Hepatocyte (in vitro differentiated cells): ENCODE measurements at places on chromosomes 3 and 15. TPM values are rescaled to one million over a fixed set of nuclear protein-coding genes. Genes with fewer than 3 reads are reported as not detected.

RNU6-1 gene
- polyA plus RNA-seq: not detected in 2 replicates

DNA sequence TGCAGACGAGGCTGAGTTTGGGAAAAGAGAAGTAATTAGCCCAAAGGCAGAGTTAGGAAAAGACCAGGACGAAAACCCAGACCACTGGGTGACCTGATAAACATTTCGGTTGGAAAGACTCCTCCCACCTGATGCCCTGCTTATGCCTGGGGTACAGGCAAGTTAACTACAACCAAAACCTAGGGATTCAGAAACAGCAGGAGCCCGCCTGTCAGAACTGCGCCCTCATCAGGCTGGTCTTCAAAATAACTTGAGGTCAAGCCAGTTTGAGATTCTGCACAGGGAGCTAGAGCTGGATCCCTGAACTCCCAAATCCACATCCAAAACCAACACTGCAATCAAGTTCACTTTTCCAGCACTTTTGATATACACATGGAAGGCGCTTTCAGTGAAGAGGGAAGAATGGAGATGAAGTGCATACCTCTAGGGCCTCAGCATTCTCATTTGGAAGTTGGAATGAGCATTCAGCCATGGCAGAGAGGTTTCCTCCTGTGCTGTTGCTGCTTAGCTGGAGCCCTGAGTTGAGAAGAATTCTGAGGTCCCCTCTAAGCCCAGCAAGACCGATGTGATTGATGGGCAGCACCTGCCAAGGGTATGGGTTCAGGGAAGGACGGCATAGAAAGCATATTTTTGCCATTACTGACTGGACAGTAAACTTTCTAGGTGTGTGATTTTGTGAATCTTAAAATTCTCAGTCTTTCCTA lies 11.6 kb downstream of the TSEN2 start:
- no peak overlapping the region for H3K27ac ChIP-seq
- no peak for DNase-seq
- no peaks in the 10 kb centered on the region for H3K4me1 ChIP-seq
- H3K27me3 ChIP-seq: no peaks in the 10 kb centered on the region

PAQR5 gene
- polyA plus RNA-seq: 2.8 and 4.7 TPM in 2 replicates

- no peak for DNase-seq
- H3K27me3 ChIP-seq: no peaks in the 10 kb centered on the region
- H3K27ac ChIP-seq: no peak overlapping the region
Observed at GRCh38 chr15:96701443-96701842, 370.9 kb downstream of the NR2F2 start.

KNG1 gene
- polyA plus RNA-seq: 32.3 and 57.4 TPM in 2 replicates

GRCh38 chr3:67325231-67325630 lies 327.1 kb downstream of the KBTBD8 start:
- H3K4me3 ChIP-seq: no peak overlapping the region
- H3K27ac ChIP-seq: no peak overlapping the region
- H3K36me3 ChIP-seq: no peaks in the 10 kb centered on the region
- H3K27me3 ChIP-seq: no peaks in the 10 kb centered on the region
- DNase-seq: no peak
- no peaks in the 10 kb centered on the region for H3K4me1 ChIP-seq

DNA sequence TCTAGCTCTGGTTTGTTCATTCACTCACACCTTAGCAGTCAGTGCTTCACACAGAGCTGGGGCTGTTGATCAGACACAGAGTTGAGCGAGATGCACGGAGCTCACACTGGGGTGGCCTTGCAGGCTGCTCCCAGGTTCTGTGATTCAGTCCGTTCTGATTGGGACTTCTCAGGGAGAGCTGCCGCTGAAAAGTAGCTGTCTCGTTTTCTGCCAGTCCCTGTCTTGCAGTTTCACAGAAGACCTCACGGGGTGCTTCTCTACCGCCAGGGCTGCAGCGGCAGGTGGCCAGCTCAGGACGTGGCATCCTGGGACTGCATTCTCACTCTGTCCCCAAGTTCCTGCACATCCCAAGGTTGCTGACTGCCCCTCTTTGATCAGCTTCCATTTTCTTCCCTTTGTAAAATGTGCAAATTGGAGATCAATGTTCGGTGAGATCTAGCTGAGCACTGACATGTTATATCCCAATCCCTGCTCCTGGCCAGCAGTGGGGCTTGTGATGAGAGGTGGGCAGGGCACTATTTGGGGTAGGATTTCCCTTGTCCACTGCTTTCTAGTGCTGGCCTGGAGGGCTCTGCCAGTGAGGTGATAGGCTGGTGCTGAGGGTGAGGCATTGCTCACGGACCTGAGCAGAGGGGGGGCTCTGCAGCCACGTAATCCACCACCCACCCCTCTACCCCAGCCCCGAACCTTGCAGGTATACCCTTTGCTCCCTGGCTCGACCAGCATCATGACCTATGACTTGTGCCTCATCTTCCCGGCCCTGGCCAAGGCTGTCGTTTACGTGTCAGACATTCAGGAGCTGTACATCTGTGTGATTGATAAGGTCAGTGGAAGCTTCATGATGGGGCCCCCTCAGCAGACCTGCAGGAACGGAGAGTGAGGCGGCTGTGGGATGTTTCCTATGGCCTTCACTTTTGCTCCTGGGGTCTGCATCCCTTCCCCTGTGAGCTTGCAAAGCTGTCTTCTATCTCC lies 5.3 kb upstream of the TXNRD3 start:
- no peaks in the 10 kb centered on the region for H3K4me1 ChIP-seq
- peak; percentile 35 for DNase-seq
- no peak overlapping the region for H3K4me3 ChIP-seq
- H3K36me3 ChIP-seq: no peaks in the 10 kb centered on the region
- no peaks in the 10 kb centered on the region for H3K27me3 ChIP-seq

- no peak overlapping the region for H3K4me3 ChIP-seq
- no peak for DNase-seq
Observed at GRCh38 chr3:66001626-66002025, 37.1 kb downstream of the MAGI1 start.

DNA sequence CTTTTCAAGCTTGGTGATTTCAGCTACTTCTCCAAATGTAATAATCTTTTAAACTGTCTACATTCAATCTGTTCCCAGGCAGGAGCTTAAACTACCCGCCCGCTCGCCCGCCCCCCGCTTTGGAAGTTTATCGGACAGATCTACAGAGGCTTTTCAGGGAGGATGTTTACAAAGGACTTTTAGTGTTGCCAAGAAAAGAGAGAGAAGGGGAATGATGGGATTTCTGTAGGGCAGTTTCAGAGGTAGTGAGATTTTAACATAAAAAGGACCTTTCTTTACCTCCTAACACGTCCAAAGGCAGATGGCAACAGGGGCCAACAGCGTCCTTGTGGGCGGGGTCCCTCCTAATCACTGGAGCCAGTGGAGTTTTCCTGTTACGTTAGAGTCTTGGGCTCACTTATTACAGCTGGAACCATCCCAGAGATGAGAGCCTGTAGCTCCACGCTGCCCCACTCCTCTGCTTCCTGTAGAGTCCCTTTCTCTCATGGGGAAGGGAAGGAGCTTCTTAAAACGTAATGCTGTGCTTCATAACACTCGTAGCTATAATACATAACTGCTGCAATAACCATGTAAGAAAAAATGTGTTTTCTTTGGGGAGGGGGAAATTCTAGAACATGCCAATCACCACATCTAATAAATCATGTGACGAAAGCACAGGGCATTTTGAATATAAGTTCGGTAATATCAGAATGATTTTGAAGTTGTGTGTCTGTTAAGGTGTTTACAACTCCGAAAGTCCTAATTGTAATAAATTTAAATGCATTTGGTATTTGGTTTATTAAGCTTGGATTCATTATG lies 30.9 kb downstream of the HES1 start:
- peak; percentile 63 for DNase-seq
- H3K4me1 ChIP-seq: peaks cover 29% of the 10 kb centered on the region
- no peaks in the 10 kb centered on the region for H3K27me3 ChIP-seq

MOBP gene
- polyA plus RNA-seq: 0.17 TPM in 1 of 2 replicates, not detected in the other

ADAMTS7 gene
- 12.1 and 13.4 TPM in 2 replicates for polyA plus RNA-seq

DNA sequence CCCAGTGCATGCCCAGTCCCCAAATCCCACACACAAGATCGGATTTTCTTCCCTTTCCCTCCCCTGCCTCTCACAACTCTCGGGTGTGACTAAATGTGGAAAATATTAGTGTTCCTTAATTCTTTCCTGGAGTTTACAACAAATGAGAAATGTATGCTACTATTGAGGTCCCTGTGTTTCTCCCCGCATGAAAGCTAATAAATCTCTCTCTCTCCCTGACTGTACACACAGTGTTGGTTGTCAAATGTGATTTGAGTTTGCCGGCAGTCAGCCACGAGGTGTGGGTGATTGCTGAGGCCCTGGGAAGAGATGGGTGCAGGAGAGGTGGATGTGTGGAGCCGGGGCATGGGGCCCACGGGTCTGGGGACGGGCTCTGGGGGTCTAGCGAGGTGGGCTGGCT lies 161.4 kb upstream of the IQSEC1 start:
- no peak for DNase-seq
- H3K4me1 ChIP-seq: no peaks in the 10 kb centered on the region
- no peak overlapping the region for H3K27ac ChIP-seq
- H3K36me3 ChIP-seq: no peaks in the 10 kb centered on the region
- H3K27me3 ChIP-seq: peaks cover 7% of the 10 kb centered on the region

GOLGA6A gene
- not detected in 2 replicates for polyA plus RNA-seq

SLC6A1 gene
- 1.7 and 3.6 TPM in 2 replicates for polyA plus RNA-seq

DNA sequence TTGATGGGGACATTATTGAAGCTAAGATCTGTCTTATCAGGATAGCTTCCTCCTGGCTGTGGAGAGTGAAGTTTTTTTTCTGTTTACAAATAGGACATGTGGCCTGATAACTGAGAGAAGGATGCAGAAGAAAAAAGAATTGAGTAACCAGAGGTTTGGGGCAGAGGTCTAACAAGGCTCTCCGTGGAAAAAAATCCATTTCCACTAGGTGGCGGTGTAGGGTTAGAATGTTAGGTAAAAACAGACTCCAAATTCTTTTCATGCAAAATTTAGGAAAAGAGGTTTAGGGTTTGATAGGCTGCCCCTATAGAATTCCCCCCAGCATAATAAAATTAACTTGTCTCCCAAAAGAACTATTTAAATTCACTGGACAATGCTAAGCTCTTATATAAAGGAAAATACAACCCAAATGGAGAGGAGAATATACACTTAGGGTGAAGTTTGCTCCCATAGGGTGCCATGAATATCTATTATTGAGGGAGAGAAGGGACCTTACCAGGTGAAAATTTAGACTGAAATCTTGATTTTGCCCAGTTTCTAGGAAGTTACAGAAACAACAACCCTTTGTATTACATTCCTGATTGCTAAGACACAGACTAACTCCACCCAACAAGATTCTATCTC lies 1560.4 kb downstream of the OTOL1 start:
- peak; percentile 70 for DNase-seq
- H3K36me3 ChIP-seq: no peaks in the 10 kb centered on the region
- no peaks in the 10 kb centered on the region for H3K4me1 ChIP-seq
- no peaks in the 10 kb centered on the region for H3K27me3 ChIP-seq
- H3K27ac ChIP-seq: no peak overlapping the region

DNA sequence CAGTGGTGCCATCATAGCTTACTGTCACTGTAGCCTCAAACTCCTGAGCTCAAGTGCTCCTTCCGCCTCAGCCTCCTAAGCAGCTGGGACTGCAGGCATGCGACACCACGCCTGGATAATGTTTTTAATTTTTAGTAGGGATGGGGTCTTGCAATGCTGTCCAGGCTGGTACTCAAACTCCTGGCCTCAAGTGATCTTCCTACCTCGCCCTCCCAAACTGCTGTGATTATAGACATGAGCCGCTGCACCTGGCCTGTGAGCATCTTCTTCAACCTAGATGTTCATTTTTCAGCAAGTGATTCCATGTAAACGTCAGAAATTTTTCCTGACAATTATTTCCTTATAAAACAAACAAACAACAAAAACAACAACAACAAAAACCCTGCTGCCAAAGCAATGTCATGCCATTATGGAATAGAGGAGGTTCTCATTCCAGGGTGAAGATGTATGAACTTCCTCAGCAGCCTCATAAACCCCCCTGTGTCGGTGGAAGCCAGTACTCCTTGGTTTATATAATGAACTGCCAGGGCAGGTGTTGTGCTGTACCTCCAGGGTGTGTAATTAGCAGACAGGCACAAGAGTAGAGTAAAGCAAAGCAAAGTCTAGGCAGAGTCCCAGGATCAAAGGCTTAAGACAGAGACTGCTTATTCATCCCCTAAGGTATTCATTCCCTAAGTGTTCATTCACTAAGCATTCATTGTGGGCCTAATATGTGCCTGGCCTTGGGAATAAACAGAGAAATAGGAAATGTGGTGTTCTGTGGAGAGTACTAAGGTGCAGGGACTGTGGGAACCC lies 44.6 kb downstream of the NR2C2 start:
- H3K36me3 ChIP-seq: no peaks in the 10 kb centered on the region
- no peaks in the 10 kb centered on the region for H3K27me3 ChIP-seq
- H3K4me1 ChIP-seq: peaks cover 7% of the 10 kb centered on the region
- DNase-seq: peak; percentile 15
- H3K4me3 ChIP-seq: no peak overlapping the region
- no peak overlapping the region for H3K27ac ChIP-seq

PLSCR2 gene
- 0.18 TPM in 1 of 2 replicates, not detected in the other for polyA plus RNA-seq

DNA sequence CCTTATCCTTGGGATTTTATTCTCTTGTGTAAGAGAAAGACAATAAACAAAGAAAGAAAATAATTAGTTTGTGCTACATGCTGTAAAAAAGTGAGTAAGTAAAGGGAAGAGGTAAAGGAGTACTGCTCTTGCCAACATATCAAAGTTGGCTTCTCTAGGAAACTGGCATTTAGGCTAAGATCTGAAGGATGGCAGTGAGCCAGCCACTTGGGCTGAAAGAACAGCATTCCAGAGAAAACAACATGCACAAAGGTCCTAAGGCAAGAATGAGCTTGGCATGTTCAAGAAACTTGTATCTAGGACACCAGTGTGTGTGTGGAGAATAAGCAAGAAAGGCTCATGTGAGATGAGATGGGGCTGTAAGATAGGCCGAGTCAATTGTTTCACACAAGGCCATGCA lies 245.5 kb upstream of the MANF start:
- H3K27ac ChIP-seq: no peak overlapping the region
- H3K4me3 ChIP-seq: no peak overlapping the region
- H3K27me3 ChIP-seq: no peaks in the 10 kb centered on the region
- H3K36me3 ChIP-seq: no peaks in the 10 kb centered on the region
- DNase-seq: no peak

GRCh38 chr15:95995375-95996168 lies 334.9 kb upstream of the NR2F2 start:
- no peak overlapping the region for H3K27ac ChIP-seq
- no peaks in the 10 kb centered on the region for H3K4me1 ChIP-seq
- no peak overlapping the region for H3K4me3 ChIP-seq
- no peak for DNase-seq

GRCh38 chr3:121431726-121432517 lies 113.9 kb downstream of the POLQ start:
- H3K27ac ChIP-seq: no peak overlapping the region
- no peak overlapping the region for H3K4me3 ChIP-seq
- H3K4me1 ChIP-seq: no peaks in the 10 kb centered on the region
- no peaks in the 10 kb centered on the region for H3K27me3 ChIP-seq
